Cerebellum (tissue), 4 donors: ENCODE measurements at places on chromosomes 6 and 20.

GRCh38 chr20:59459586-59459985 is 144.8 kb upstream of the PHACTR3 start:
- DNase-seq = no peak

DNA sequence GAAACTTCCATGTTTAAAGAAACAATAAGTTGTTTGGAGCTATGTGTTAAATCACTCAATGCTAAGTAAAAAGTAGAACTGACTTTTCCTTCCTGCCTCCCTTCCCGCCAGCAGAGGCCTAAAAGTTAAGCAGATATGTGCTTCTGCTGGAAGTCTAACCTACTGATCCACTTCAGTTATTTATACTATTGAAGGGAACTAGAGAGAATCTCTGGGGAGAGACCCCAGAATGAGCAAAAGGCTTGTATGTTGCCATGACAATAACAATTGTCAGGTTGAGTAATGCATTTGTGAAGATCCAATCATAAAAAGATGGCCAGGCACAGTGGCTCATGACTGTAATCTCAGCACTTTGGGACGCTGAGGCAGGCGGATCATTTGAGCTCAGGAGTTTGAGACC is 24.7 kb downstream of the MGME1 start:
- no peak for DNase-seq

DNA sequence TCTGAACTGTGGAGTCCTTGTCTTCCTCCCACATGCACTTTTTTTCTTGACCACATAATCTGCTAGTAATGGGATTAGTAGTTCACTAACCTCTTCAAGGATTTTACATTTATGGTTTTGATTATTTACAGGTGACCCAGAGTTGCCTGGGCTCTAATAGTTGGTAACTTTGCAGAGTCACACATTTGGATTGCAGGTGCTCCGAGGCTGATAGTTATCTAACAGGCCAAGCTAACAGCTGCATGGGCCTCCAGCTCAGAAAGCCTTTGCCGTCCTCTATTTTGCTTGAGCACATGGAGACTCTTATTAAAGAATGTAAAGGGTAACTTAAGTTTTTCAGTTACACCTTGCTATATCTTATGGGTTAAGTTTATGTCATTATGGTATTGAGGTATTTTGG is 95.4 kb downstream of the ANKS1A start:
- no peak for DNase-seq

GRCh38 chr6:154592199-154592860 is 81.8 kb upstream of the CNKSR3 start:
- no peak for DNase-seq

GRCh38 chr20:54431156-54431944 is 44.0 kb upstream of the DOK5 start:
- peak; percentile 81 for DNase-seq

- DNase-seq = no peak
Measured at GRCh38 chr6:20233007-20233730, 20.9 kb upstream of the MBOAT1 start.

- no peak for DNase-seq
Measured at GRCh38 chr20:55650657-55651360, 354.5 kb downstream of the CBLN4 start.

GRCh38 chr6:32668226-32668747 is 1.8 kb upstream of the HLA-DQB1 start:
- no peak for DNase-seq

- DNase-seq = peak; percentile 92
Measured at GRCh38 chr6:32118782-32119628, 9.0 kb downstream of the ATF6B start.

GRCh38 chr6:28401172-28401571 is 1.6 kb upstream of the ZSCAN12 start:
- DNase-seq = no peak
